ENCODE measurements at places on chromosomes 2 and 18. TPM values are rescaled to one million over a fixed set of nuclear protein-coding genes. Genes with fewer than 3 reads are reported as not detected.

Gene TNFRSF11A
- total RNA-seq = 56.2 TPM

Gene LCT
- total RNA-seq = 0.27 TPM

Gene GALR1
- total RNA-seq = 0.46 TPM

Gene DNAJC5G
- not detected for total RNA-seq

Gene CPLX4
- total RNA-seq = not detected
